ENCODE measurements at places on chromosomes 4 and X.
A peak's percentile ranks its signal among the peaks of the same experiment; 100 is the strongest.

GRCh38 chr4:5638316-5638715, 70.0 kb downstream of the EVC2 start:
- no peak for DNase-seq

GRCh38 chrX:23854122-23854521, 53.6 kb downstream of the APOO start:
- DNase-seq, result no peak

DNA sequence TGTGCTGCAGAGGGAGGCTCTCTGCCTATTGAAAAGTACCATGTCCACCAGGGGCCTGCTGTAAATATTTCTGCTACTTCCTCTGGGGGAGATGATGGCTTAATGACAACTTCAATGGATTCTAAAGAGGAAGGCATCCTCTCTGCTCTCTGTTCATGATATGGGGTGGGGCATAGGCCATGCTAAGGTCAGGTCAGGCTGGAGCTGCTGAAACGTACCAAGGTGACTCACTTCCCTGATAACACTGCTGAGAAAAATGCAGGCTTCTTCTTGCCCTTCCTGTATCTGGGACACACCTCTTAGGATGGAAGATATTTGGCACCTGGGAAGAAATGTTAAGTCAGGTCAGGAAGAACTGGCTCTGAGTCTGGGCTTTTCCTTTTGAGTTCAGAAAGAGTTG, 31.5 kb downstream of the HS3ST1 start:
- DNase-seq, result no peak

DNA sequence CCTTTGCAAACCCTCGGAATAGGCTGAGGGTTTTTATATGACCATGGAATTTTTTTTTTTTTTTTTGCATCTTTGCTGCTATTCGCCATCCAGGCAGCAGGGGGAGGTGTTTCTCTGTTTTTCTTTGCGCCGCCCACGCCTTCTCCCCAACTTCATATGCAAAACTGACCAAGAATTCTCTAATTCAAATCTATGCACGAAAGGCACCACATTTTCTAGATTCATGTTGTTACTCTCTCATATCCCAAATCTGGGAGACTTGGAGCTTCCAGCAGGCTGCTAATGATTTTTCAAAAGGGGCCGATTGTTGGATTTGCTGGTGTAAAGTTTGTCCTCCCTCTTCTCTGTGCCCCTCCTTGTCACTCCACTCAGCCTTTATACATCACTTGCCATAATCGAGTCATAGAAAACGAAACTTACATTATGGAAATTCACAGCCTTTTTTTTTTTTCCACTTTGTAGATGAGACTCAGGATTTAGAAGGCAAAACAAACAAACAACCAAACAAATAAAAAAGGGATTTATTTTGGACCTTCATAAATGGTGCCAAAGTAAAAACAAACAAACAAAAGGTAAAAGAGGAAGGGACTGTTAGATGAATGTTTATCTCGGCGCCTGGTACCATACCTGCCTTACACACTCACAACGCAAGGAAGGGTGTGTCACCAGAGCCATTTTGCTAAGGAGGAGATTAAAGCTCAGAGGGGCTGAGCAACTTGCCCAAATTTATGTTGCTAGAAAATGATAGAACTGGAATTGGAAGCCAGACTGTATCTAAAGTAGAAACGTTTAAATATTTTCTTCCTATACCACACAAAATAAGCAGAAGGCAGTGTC, 29.3 kb upstream of the BOD1L1 start:
- DNase-seq, result peak; percentile 58

DNA sequence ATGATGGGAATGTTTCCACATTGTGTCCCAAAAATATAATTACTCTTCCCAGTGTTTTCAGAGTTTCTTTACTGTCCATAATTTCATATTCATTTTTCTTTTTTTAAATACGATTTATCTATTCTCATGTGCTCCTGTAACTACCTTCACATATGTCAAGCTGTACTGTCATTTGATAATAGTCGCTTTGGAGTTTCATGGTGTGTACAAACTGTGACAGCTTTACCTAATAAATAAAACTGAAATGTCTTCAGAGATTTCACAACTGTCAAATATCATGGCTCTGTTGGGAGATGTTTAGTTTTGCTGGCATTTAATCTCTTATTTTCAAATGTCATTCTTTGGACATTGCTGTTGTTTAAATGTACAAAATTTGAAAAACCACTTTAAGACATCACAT, 450.2 kb downstream of the TLL1 start:
- DNase-seq, result no peak

- DNase-seq, result no peak
These were observed 20.2 kb downstream of the MMRN1 start for GRCh38 chr4:89914609-89915550.

DNA sequence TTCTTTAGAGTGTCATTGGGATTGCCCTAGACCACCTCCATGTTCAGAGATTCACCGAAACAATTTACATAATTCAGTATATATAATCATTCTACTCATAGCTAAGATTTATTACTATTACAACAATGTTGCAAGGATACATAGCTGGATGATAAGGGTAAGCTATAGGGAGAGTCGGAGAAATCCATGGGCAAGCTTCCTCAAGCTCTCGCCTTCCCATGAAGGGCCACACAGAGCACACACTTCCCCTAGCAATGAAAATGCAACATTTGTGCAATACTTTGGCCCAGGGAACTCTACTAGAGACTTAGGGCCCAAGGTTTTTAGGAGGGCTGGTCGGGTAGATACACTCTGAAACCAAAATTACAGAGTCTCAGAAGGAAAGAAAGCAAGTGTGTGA, 49.7 kb upstream of the ABCG2 start:
- DNase-seq, result no peak

- no peak for DNase-seq
These were observed 1.5 kb downstream of the NKX1-1 start for GRCh38 chr4:1404573-1405253.

DNA sequence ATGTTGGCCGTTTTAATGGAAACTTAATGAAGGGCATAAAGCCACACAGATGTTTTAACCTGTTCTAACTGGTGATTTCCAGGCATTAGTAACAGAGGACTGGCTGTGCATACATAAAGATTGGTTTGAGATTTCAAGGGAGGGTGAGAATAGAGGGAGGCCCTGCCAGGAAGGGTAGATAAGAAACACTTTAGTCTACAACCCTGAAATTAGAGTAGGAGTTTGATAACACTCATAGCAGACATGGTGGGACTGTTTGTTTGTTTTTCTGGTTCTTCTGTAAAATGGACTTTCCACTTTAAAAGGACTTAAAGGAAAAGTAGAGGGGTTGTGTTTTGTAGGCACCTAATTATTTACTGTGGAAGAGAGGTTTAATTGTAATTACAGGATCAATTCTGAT, 16.2 kb downstream of the SLC4A4 start:
- no peak for DNase-seq

DNA sequence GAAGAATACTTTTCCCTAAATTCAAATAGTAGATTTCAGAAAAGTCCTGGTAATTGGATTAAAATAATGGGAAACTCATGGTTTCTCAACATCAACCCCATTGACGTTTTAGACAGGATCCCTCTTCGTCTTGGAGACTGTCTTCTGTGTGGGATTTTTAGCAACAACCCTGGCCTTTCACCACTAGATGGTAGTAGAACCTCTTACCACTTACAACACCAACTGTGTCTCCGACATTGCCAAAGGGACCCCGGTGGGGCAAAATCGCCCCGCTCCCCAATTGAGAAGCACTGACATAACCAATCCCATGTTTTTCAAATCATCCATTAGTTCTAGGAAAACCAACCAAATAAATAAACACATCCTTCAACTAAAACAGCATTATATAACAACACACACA, 16.9 kb upstream of the ANOS1 start:
- no peak for DNase-seq

GRCh38 chr4:157246964-157247363, 26.4 kb downstream of the GRIA2 start:
- no peak for DNase-seq

DNA sequence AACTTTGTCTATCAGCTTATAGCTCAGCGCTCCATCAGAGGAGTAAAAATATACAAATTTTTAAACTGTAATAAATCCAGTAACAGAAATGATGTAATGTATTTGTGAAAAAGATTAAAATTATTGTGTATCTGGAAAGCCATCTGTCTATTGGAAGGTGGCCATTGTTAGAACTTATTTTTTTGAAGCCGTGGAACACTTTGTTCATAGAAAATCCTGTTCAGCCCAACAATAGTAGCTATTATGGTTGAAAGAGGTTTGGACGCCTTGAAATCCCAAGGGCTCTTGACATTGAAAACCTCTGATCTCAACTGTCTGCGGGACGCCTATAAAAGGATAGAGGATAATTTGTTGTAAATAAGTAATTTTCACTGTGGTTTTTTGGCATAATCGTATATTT, 98.3 kb downstream of the RAPGEF2 start:
- DNase-seq, result no peak

- no peak for DNase-seq
These were observed 650.7 kb upstream of the GALNTL6 start for GRCh38 chr4:171162478-171162877.

DNA sequence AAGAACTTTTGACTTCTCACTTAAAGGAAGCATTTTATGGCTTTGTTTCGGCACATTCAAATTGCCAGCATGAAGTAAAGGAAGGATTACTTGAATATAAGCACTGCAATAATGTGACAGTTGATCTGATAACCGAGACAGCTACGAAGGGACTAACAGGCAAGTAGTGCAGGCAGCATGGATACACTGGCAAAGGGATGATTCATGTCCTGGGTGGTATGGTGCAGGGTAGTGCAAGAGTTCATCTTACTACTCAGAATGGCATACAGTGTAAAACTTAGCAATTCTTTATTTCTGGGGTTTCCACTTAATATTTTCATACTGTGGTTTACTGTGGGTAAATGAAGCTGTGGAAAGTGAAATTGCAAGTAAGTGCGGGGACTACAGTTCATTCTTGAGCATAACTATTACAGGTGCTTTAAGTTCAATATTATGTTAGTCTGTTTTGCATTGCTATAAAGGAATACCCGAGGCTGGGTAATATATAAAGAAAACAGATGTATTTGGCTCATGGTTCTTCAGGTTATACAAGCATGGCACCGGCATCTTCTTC, 611.8 kb downstream of the SPOCK3 start:
- no peak for DNase-seq

GRCh38 chrX:151081016-151081415, 95.4 kb upstream of the GPR50 start:
- no peak for DNase-seq

- no peak for DNase-seq
These were observed 210.8 kb downstream of the SPOCK3 start for GRCh38 chr4:167023364-167023925.

- no peak for DNase-seq
These were observed 17.6 kb downstream of the NFKB1 start for GRCh38 chr4:102518703-102519131.

- DNase-seq, result no peak
These were observed 57.0 kb upstream of the PGM2 start for GRCh38 chr4:37769391-37769989.

GRCh38 chr4:48944756-48945241, 38.2 kb upstream of the OCIAD2 start:
- no peak for DNase-seq

DNA sequence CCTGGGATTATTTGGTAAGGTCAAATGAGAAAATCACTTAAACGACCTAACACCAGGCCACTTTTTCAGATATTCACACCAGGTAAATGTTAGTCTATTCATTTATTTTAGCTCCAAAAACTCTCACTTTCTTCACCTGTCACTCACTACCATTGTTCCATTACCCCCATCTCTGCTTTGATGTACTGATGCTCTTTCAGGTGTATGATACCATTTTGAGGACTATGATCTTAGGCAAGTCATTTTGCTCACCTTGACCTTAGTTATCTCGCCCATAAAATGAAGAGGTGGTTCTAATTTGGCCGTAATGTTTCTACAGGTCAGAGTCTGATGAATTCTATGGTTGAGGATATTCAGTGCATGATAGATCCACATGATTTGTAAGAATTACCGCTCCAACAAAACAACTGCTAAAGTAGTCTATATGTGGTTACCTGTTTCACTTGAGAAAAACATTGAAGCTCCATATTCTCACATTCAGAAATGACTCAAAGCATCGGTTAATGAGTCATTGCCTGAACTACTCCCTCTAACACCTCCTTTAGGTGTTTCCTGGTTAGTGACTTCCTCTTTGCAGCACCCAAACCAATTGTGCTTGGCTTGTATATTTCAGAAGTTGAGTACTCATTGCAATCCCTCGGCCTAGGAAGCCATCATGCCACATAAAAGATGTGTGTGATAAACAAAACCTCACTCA, 4.5 kb downstream of the DTHD1 start:
- peak; percentile 76 for DNase-seq

DNA sequence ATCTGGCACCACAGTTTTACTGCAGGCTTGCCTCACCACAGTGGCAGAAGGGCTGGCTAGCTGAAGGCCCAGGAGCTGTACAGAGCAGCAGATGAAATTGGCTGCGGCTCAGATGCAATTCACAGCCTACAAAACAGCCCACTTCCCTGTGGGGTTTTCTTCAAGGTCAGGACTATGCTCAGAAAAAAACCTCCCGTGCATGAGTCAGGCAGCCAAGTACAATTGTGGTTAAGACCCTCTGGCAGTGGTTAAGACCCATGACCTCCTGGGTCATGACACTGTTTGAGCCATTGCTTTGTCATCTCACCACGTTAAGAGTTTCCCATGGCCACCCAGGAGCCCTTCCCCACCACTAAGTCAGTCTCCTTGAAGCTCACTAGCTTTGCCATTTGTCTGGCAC, 276.3 kb downstream of the HNRNPD start:
- no peak for DNase-seq

DNA sequence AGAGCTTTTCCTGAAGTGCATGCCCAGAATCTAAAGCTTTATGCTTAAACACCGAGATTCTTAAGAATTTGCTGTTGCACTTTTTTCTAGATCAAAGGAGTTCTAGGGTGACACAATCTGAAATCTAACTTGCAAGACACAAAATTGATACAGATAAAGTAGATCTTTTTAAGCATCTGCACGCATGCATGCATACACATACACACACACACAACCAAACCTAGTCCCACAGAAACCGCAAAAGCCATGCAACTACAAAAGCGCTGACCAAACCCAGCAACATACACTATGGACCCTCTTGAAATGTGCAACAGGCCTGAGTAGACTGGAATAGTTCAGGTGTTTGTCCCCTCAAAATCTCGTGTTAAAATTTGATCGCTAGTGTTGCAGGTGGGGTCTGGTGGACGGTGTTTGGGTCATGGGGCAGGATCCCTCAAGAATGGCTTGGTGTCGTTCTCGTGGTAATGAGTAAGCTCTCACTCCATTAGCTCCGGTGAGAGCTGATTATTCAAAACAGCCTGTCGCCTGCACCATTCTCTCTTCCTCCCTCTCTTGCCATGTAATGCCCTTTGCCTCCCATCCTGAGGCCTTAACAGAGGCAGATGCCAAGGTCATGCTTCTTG, 52.7 kb downstream of the IRF2 start:
- DNase-seq, result no peak

GRCh38 chr4:24413311-24413784, 171.0 kb downstream of the DHX15 start:
- no peak for DNase-seq
